H1 (cell line): ENCODE measurements at places on chromosomes 5 and 9. TPM values are rescaled to one million over a fixed set of nuclear protein-coding genes. Genes with fewer than 3 reads are reported as not detected.

DNA sequence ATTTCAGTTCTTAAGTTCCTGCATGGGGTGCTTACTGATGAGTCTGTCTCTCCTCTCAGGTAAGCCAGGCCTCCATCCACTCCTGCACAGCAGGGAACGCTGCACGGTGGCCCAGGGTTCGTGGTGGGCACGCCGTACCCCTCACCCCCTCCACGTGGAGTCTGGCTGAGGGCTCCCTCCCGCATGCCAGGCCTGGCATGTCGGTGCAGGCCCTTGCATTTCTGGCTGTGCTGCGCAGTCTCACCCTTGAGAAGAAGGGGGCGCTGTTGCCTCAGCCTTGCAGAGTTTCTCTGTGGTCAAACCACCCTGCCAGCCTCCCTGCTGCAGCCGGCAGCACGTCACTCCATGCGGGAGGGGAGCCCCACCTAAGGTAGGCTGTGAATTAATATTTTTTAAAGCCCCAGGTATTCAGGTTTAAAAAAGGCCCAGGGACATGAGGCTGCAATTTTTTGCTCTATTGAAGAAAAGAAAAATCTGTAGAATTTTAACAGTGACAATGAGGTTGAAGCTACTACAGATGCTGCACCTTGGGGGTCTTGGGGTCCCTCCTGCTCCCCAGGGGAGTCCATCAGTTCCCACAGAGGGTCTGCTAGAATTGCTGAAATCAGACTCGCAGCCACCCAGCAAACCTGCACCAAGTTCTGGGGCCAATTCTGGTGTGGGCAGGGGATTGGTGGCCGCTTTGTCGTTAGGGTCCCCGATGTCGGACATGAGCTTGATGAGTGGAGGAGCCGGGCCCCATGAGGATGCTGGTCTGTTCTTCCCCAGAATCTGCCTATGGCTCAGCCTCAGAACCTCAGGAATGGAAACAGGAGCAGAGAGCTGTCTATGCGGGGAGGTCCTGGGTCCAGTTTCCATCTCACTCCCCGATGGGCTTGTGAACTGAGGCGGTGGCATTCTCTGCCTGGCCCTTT, 52.6 kb downstream of the TENT4A start:
- peak; percentile 94 for DNase-seq

DNA sequence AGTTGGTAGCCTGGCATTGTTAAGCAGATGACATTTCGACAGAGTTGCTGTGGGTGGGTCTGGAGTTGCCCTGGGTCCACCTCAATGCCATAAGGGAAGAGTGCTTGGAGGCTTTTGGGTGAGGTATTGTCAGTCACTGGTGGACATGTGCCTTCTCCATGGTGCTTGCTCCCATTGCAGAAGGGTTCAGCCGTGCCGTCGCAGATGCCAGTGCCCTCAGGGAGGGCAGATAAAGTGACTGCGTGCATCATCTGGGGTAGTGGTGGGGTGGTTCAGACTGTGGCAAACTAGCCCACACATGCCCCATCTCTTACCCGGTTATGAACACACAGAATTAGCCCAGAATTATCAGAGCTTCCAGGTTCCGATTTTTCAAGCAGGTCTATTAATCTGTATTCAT, 71.6 kb downstream of the FBXL7 start:
- DNase-seq = no peak

DNA sequence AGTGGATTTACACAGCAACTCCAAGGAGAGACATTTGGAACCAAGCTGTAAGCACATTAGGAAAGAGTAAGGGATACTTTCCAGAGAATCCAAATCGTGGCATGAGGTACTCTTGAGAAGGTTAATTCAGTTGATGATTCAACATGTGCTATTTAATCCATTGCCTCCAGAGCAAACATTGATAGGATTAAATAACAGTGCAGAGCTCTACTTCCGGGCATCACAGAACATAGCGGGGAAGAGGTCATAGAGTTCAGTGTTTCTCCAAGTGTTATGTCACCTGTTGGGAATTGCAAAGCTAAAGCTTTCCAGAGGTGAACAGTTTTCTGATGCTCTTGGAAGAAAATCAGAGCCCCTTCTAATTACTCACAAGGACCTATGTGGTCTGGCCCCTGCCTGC, 127.5 kb downstream of the PPP2R2B start:
- DNase-seq = no peak

Gene CDX1
- not detected in 2 replicates for total RNA-seq

GRCh38 chr5:33877449-33877848, 14.3 kb downstream of the ADAMTS12 start:
- no peak for DNase-seq

- DNase-seq = no peak
Observed at GRCh38 chr5:128432913-128433440, 105.1 kb downstream of the FBN2 start.

Gene FAM200C
- total RNA-seq = 6.2 and 7.3 TPM in 2 replicates

DNA sequence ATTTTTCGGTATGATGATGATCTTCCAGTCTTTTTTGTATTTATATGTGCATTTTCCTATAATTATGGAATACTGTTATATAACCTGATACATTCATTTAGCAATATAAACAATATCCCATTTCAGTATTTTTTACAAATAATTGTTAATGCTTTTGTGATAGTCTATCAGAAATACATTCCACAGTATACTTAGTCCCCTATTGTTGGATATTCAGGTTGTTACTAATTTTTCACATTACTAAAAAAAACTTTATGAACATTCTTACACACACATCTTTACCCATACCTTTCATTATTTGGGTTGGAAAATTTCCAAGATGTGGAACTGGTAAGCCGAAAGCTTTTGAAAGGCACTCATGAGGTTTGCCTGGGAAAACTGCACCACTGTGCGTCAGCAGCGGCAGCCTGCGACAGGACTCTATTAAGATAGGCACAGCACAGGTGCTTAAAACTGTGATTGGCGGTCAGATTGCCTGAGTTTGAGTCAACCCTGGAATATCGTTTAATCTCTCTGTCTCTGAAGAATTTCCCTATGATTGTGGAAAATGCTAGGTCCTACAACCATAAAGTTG, 147.5 kb upstream of the ERCC6L2 start:
- DNase-seq = no peak

DNA sequence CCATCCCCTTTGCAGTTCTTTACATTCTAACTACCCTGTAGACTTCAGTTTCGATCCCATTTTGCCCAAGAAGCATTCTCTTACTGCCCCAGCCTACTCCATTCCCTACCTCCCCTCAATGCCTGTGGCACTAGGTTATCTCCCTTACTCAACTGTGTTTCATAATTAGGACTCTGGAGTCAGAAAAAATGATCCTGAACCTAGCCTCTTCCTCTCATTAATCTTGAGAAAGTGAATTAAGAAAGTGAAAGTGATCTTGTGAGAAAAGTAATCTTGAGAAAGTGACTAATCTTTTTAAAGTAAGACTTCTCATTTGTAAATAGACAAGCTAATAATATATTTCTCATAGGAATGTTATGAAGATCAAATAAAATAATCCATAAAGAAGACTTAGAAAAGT, 444.0 kb upstream of the TRPC7 start:
- no peak for DNase-seq

- DNase-seq = no peak
Observed at GRCh38 chr5:149654231-149654630, 72.9 kb downstream of the ARHGEF37 start.

Gene BHMT
- total RNA-seq = 1.6 and 1.7 TPM in 2 replicates

Gene PPP2R2B
- 36.6 and 37.1 TPM in 2 replicates for total RNA-seq

Gene INSL4
- not detected in 2 replicates for total RNA-seq

DNA sequence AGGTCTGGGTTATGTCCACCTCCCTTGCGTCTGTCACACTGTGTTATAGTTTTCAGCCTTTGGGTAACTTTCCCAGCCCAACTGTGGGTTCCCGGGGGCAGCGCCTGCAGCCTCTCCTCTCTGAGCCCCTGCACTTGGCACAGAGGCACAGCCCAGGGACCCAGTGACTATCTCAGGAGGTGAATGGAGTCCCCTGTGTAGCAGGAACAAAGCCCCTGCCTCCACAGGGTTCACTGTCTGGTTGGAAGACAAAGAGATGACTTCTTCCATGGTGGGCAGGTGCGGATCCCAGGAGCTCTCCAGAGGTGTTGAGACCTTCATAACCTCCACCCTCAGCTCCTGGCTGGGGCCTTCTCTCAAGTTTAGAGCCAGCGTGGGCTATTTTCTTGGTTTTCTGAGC, 156.9 kb downstream of the C9orf50 start:
- DNase-seq = no peak

DNA sequence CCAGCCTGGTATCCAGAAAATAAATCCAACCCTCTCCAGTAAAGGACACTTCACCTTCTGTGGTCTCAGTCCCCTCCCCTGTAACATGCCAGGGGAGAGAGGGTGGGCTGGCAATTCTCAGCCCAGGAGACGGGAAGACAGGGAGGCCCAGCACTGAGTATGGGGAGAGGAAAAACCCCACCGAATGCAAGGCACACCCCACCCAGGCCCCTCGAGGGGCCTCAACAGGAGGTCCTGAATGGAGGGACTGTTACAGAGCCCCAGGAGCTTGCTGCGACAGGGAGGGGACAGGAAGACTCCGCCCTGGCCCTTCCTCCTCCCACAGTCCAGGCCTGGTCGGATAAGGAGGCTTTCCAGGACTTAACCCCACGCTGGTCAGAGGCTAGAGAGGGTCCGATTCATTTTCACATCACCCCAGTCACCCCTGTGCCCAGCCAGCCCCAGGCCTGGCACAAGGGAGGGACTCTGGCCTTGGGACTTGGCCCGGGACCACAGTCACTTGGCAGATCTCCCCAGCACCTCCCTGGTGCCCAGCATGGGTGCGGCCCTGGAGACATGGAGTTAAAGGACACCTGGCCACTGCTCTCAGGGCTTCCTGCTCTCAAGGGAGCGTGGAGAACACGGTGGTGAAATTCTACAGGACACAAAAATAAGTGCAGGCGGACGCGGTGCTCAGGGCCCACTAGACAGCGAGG, 44.9 kb upstream of the STXBP1 start:
- DNase-seq = no peak

- DNase-seq = no peak
Observed at GRCh38 chr5:149388498-149389190, 9.6 kb upstream of the IL17B start.

- peak; percentile 49 for DNase-seq
Observed at GRCh38 chr5:149636861-149637246, 55.6 kb downstream of the ARHGEF37 start.

GRCh38 chr9:128405780-128406171, 14.9 kb upstream of the CERCAM start:
- no peak for DNase-seq

Gene SPATA31A6
- total RNA-seq = not detected in 2 replicates

DNA sequence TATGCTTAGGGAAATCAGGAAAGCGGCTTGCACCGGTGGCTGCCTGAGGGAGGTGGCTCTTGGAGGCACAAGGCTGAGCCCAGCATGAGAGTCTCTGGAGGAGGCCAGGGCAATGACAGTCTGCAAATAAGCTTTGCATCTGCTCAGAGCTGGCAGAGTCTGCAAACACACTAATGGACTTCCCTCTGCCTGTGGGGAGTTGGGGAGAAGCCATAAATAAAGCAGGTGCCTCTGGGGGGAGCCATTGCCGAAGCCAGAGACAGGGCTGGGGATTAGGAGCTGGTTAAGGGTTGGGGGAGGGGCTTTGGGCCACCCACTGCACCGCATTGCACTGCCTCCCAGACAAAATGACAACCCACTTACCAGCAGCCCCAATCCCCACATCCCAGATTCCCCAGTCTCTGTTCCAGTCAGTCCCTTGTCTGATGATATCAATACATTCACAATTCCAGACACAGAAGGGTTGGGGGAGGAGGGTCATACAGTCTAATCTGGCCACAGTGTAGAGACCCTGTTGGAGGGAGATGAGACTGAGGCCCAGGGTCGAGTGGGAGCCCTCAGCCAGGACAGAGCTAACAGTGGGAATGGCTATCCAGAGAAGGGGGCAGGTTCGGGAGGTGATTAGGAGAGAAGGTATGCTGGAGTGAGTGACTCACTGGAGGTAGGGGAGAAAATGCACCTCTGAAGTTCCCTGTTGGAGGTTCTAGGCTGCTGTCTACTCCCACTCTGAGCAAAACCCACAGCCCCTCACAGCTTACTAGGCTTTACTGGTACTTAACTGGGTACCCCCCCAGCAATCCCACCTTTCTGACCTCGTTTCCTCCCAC, 53.7 kb downstream of the PAX5 start:
- peak; percentile 74 for DNase-seq

- peak; percentile 10 for DNase-seq
Observed at GRCh38 chr9:37309136-37309535, 113.4 kb upstream of the GRHPR start.

DNA sequence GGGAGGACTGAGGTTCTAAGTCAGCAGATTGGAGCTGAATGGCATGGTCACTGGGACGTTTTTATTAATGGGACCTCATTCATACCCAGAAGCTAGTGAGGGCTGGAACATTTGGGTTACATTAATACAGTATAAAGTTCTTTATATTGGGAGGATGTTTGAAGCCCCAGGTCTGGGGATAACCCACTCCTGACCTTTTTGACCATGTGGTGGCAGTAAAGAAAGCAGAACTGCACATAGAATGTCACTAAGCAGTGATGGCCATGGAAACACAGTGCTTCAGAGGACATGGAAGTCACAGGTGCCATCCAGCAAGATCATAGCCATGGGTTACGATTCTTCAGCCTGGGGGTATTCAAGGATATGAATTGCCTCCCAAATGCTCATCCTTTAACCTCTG, 176.0 kb downstream of the ATP10B start:
- no peak for DNase-seq

Gene TEX48
- not detected in 2 replicates for total RNA-seq

DNA sequence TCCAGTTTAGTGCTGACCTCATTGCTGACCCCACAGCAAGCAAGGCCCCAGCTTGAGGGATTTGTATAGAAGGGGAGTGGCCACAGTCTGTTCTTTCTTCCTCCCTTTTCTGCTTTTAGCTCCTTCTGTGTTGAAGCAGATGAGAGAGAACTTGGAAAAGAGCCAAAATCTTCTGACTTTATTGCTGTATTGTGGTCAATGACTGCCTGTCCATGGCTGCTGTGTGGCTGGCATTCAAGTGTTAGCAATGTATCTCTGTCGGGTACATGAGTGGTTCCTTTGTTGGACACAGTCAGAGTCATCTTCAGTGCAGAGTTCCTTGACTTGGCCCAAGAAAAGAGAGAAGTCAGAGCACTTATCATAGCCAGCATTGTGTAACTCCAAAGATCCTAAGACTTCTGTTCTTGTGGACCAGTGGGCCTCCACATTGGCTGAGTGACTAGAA, 154.1 kb downstream of the LRRC70 start:
- no peak for DNase-seq

Gene SLC44A1
- total RNA-seq = 68.1 and 71.2 TPM in 2 replicates

DNA sequence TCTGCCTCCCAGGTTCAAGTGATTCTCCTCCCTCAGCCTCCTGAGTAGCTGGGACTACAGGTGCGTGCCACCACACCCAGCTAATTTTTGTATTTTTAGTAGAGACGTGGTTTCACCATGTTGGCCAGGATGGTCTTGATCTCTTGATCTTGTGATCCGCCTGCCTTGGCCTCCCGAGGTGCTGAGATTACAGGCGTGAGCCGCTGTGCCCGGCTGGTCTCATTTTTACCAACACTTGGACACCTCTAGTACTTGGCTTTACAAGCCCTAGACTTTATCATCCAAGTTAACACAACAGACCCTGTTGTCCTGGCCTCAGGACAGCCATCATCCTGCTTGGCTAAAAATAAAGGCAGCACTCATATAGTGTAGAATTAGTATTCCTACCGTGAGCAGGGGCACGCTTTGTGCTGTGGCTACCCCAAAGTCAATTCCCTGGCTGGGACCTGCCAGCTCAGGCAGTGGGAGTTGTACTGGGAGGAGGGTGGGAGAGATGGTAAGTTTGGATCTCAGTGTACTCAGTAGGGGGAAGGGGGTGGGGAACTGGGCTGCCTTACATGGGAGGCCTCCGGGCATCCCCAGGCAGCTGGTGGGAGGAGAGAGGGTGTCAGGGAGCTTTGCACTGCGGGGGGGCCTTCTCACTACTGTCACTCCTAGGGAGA, 6.6 kb downstream of the PDZD2 start:
- DNase-seq = no peak

- DNase-seq = no peak
Observed at GRCh38 chr5:140182075-140182711, 7.2 kb downstream of the CYSTM1 start.

Gene LCNL1
- total RNA-seq = 0.15 TPM in 1 of 2 replicates, not detected in the other
